HFF-Myc (cell line): ENCODE measurements at places on chromosomes 13 and 19.

DNA sequence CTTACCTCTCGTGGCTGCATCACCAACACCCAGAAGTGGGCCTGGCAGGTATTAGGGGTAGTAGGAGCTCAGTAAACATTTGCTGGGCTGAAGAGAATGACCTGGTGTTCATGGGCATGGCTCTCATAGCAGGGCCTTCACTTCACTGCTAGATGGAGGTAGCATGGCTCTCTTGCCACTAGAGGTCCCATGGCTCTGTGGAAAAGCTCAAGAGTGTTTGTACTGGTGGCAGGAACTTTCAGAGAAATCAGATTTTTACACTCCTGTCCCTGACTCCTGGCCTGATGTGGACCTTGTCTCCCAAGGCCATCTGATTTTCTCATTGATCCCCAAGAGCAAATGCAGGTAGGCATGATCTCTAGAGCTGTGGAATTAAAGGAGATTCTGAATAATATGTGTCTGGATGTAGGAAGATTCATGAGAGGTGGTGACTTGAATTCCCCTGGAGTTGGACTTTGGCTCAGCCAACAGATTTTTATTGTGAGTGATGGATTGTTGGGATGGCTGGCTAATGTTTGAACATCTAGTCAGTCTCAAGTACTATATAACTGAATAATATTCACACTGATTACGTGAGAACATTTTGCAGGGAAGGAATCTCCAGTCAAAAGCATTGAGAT is 5.7 kb downstream of the ZNF574 start:
- DNase-seq, result no peak

GRCh38 chr19:15187026-15188007 is 13.5 kb downstream of the NOTCH3 start:
- no peak for DNase-seq

DNA sequence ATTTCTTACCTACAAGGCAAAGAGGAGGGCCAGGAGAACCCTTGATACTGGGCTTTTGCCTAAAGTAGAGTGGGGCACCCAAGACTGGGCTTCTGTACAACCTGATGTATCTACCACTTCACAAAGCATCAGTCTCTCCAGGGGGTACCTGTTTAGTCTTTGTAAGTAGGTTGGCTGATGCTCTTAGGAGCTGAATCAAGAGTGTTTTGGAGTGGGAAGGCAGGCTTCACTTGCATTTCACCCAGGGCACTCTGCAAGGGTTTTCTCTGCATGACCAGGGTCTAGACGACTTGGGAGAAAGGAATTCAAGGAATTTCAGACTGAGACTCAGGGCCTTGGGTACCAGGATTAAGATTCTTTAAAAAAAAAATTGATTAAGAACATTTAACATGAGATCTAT is 361.5 kb downstream of the RFC3 start:
- no peak for DNase-seq

DNA sequence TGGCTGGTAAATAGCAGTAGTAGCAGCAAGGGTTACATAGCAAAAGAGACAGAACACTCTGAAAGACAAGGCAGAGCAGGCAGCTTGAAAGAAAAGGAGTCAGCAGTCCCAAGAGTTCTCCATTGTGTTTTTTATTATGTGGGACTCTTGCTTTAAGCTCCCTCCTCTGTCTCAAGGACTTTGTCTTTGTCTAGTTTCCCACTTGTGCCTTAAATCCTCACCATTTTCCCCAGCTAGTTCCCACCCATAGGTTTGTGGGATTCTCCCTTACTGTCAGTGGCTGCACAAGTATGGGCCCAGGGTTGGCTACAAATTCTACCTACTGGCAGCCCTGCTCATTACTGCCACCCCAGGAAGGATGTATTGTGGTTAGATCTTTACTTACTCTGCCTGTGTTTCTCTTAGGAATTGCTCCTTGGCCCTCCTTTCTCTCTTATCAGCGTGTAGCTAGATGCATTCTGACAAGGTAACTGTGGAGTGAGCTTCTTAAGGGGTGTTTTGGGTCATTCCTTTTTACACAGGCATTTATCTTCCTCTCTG is 413.4 kb upstream of the PCDH9 start:
- DNase-seq, result no peak

DNA sequence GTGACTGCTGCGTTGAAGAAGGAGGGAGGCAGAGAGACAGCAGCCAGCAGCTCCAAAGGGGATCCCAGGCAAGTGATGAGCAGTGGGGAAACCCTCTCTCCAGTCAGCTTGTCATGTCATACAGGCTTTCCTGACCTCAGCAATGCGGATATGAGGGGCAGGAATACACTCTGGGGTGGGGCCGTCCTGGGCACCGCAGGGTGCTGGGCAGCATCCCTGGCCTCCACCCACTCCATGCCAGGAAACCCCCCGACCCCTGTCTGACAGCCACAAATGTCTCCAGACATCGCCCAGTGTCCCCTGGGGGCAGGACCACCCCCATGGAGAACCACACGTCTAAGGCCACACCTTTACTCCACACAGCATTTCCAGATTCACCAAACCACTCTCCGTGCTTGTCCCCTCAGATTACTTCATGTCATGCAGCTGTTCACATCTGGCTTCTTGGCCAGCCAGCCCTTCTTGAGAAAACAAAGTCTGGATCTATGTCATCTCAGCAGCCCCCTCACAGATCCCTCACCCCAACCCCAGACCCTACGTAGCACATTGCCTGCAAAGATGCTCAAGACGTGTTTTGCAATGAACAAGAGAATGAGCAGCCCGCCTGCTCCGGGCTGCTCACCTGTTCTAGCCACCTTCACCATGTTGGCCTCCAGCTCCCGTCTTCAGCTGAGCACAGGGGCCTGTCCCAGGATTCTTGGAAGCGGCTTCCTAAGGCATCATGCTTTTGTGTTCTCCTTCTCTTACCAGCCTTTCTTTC is 46.5 kb downstream of the RFX2 start:
- no peak for DNase-seq
